NCI-H460 (cell line): ENCODE measurements at places on chromosomes 5 and 9. TPM values are rescaled to one million over a fixed set of nuclear protein-coding genes. Genes with fewer than 3 reads are reported as not detected.

DNA sequence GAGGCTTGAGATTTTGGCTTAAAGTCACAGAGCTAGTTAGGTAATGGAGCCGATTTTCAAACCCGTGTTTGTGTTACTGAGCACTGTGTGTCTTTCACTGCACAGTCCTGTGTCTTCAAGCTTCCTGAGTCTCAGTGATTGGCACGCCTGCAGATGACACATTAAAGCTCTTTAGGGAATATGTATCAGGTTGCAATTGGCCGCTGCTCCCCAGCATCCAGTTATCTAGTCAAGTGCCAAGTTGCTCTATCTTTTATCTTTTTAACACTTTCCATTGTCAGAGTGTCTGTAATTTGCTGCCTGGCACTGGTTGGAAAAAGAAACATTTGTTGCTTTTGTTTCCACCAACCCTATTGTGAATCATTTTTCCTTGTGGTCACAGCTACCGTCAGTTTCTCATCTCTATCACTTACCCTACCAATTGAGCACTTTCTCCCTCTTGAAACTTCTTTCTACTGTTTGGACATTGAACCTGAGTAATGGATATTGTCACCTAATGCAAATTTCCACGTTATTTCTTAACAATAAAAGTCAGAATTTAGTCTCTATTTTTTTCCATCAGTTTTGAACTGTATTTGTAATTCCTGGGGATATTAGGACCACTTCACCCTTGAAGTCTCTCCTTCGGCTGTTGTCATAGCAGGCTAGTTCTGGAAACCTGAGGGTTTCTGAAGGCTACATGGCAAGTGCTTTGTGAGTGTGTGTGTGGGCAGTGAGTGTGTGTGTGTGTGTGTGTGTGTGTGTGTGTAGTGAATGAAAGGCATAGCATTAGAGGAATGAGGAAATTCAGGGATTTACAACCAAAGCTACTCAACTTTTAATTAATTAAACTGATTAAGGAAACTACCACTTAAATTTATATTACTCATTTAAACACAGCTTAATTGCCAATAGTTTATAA is 274.3 kb downstream of the ISL1 start:
- no peak for DNase-seq

Gene C5orf34
- 11.5 and 13.1 TPM in 2 replicates for total RNA-seq

Gene C5orf58
- total RNA-seq: not detected in 2 replicates

Gene AUH
- total RNA-seq: 16.0 and 19.9 TPM in 2 replicates

Gene C5orf24
- 49.8 and 58.1 TPM in 2 replicates for total RNA-seq
